ENCODE measurements at places on chromosomes 5 and 9.

DNA sequence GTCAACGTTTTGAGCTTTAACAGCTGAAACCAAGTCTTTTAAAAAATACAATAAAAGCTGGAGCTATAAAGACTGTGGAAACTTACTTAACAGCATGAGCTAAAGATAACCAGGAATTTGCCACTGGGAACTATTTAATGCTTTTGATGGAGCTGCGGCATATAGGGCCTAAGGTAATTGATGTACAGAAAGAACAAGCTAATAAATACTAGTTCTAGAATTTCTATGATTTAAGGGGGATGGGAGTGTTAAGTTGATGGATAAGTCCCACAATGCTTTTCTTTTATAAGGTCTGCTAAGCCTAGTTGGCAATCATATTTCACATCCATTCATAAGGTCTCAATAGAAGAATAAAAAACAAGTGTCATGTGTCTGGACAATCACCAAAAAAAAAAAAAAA, 334.0 kb upstream of the DMAC1 start:
- no peak for DNase-seq

DNA sequence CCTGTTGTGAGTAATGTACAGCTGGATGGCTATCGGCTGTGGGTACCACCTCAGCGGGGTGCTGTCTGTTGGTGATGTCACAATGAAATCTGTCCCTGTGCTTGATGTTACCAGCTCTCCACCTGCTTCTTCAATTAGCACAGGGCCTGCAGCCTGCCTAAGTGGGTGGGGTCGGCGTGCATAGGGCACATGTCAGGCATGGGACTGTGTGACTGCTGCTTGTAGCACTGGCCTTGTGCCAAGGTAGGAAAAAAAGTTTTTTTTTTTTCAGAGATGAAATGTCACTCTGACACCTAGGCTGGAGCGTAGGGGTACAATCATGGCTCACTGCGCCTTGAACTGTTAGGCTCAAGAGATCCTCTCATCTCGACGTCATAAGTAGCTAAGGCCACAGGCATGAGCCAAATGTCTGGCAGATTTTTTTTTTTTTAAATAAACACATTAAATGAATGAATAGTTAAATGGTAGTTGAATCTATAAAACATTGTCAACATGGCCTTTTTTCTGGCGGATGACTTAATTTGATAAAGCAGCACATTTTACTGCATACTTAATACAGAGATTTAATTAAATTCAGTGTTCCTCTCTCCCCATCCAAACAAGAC, 222.5 kb downstream of the NXNL2 start:
- DNase-seq: no peak

DNA sequence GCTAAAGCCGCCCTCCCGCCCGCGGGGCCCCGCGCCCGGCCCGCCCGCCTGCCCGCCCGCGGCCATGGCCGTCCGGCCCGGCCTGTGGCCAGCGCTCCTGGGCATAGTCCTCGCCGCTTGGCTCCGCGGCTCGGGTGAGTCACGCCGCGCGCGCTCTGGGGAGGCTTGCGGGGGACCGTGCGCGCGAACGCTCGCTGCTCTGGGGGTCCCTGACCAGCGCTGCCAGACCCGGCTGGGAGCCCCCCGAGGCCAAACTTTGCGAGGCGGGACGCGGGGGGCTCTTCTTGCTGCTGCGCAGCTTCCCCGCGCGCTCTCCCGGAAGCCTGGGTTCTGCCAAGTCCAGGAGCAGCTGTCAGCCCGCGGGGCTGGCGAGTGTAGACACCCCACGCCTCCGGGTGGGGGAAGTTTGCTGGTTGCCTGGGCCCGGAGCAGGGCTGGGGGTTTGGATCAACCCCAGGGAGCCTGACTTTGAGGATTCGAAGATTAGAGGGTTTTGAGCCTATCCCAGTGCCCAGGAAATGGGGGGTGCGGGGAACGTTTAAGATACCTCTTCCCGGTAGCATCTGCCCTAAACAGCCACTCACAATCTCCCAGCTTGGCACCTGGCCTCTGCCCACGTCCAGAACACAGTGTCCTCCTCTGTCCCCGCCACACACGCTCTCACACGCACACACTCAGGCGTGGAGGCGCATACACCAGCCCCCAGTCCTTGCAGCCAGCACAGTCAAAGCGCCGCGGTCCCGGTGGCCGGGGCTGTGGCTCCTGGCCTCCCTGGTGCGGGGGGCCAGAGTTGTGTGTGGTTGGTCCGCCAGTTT, 535 bp downstream of the UNC5A start:
- DNase-seq: no peak

- no peak for DNase-seq
Measured at GRCh38 chr5:36174119-36174518, 22.2 kb downstream of the SKP2 start.

GRCh38 chr5:139050432-139050831, 147.7 kb downstream of the SIL1 start:
- DNase-seq: no peak

DNA sequence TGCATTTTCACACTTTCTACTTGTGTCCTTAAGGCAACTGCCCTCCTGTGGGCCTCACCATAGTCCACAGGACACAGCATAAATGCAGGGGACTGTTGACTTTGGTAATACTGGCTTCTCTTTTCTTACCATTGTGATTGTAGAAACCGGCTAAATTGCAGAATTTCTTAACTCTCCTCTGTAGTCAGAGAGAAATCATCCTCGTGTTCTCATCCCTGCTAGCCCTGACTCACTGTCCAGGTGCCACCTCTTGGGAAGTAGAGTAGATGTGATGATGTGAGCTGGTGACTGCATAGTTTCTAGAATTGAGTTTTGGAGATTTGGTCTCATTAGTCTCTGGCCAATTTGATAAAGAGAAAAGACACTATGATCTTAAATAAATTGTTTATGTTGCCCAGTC, 5.5 kb downstream of the PHF24 start:
- no peak for DNase-seq

GRCh38 chr9:122332083-122332482, 38.7 kb upstream of the PTGS1 start:
- DNase-seq: peak; percentile 71

GRCh38 chr5:94192658-94193391, 425.6 kb downstream of the KIAA0825 start:
- DNase-seq: no peak

DNA sequence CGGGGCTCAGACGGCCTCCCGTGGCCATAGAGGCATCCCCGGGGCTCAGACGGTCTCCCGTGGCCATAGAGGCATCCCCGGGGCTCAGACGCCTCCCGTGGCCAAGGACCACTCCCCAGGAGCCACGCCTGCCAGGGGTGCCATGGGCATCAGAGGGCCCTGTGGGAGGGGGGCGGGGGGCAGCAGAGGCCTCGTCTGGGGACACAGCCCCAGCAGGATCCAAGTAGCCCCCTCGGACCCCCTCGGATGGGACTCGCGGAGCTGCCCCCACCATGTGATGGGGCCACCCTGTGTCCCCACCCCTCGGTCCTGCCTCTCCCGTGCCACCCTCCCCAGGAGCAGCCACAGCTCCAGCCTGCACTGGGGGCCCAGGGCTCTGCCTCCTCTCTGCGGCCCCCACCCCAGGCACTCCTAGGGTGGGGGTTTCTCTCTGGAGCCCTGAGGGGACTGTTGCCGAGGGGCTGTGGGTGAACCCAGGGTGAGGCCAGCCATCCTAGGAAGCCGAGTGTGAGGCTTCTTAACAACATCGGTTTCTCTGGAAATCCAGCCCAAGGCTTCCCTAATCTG, 2.5 kb downstream of the ENTPD8 start:
- no peak for DNase-seq

- DNase-seq: no peak
Measured at GRCh38 chr5:89309268-89309667, 426.3 kb upstream of the MEF2C start.

- DNase-seq: no peak
Measured at GRCh38 chr9:107090218-107090617, 192.9 kb upstream of the RAD23B start.

- no peak for DNase-seq
Measured at GRCh38 chr5:136186796-136187195, 6.2 kb downstream of the SMIM32 start.

GRCh38 chr5:134600600-134600999, 32.0 kb downstream of the SAR1B start:
- no peak for DNase-seq

- DNase-seq: no peak
Measured at GRCh38 chr5:71887680-71888079, 168.6 kb downstream of the CARTPT start.

DNA sequence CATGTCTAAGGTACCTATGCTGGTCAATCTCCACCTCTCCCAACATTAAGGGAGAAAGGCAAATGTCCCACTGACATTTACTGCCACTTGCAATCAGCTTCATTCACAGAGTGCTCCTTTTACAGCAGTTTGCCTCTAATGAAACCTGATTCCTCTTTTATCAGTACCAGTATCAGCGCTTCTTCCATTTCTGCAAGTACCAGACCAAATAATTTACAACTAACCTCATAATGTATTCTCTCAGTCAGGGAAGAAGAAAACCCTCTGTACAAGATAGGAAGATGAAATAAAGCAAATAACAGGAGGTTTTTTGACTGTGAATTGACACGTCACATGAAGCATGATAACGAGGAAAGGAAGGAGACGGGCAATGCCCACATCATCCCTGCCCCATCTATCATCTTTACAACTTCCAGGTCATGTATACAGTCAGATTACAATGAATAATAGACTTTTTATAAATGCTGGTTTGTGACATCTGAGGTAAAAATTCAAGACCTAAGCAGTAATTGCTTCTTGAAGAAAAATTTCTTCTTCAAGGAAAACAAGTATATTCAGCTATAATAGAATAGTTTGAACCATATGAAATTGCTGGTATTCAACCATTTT, 21.9 kb downstream of the ABITRAM start:
- no peak for DNase-seq

DNA sequence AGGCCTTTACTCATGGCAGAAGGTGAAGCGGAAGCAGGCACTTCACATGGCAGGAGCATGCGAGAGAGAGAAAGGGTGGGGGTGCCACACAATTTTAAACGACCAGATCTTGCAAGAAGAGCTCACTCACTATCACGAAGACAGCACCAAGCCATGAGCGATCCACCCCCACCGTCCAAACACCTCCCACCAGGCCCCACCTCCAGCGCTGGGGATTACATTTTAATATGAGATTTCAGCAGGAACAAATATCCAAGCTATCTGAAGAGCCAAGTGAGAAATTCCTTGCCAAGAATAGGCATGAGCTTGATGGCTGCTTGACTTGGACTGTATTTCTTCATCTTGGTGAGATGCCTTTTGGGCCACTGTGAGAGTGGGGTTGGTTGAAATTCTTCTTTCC, 88.0 kb downstream of the PDZD2 start:
- DNase-seq: no peak

DNA sequence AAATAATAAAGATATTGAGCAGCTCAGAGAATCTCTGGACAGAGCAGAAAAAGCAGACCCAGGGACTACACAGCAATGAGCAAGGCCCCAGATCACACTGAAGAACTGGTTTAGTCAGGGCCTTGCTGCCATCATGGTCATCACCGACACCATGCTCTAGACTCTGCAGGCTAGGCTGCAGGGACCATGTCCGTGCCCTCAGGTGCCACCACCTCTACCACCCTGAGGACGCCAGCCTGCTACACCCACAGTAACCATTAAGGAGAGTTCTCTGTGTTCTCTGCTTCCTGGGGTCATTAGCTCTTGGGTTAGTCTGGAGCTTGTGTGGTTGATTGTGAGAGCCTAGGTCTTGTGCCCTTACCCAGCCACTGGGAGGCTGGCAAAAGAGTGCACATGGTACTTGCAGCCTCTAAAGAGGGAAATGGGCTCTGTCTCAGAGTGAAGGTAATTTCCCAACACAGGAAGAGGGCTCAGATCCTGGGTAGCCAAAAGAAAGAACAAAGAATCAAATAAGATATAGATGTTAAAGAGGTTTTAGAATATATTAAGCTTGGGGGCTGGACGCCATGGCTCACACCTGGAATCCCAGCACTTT, 31.9 kb upstream of the JADE2 start:
- DNase-seq: no peak

DNA sequence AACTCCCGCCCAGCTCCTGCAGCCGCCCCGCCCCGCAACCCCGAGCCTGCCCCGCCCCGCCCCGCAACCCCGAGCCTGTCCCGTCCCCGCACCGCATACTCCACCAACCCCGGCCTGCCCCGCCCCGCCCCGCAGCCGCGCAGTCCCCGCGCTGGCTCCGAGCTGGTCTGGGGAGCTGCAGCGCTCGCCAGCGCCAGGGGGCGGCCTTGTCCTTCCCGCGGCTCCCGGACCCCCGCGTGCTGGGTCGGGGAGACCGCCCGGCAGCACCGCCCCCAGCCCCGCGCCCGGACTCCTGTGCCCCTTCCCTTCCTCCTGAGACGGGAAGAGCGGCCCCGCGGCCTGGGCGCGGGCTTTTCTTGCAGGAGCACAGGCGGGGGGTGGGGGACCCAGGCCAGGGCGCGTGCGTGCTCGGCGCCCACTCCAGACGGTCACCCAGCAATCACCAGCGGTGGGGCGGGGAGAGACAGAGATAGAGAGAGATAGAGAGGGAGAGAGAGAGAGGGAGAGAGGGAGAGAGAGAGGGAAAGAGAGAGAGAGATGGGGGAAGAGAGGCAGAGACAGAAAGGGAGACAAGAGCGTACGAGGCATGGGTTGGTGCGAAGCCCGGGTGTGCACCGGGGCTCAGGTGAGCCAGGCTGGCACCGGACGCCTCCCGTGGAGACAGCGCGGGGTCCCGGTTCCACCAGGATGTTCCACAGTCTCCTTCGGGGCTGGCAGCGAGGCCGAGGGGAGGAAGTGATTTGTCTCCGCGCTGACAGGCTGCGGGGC, 14.7 kb upstream of the TMEM250 start:
- no peak for DNase-seq

GRCh38 chr9:37751186-37751585, 2.4 kb upstream of the TRMT10B start:
- no peak for DNase-seq

- no peak for DNase-seq
Measured at GRCh38 chr5:160297776-160298175, 14.6 kb downstream of the CCNJL start.

GRCh38 chr9:133274236-133275104, 531 bp downstream of the ABO start:
- DNase-seq: no peak

- DNase-seq: no peak
Measured at GRCh38 chr9:97415146-97415545, 3.2 kb downstream of the TDRD7 start.

GRCh38 chr5:97538912-97539311, 355.9 kb upstream of the RIOK2 start:
- DNase-seq: no peak

GRCh38 chr9:2570615-2571479, 50.7 kb upstream of the VLDLR start:
- DNase-seq: peak; percentile 93

- DNase-seq: no peak
Measured at GRCh38 chr5:78627766-78628165, 20.8 kb downstream of the LHFPL2 start.
